Prostate gland (tissue), 2 donors: ENCODE measurements at places on chromosomes 12 and 14.
A peak's percentile ranks its signal among the peaks of the same experiment; 100 is the strongest.

DNA sequence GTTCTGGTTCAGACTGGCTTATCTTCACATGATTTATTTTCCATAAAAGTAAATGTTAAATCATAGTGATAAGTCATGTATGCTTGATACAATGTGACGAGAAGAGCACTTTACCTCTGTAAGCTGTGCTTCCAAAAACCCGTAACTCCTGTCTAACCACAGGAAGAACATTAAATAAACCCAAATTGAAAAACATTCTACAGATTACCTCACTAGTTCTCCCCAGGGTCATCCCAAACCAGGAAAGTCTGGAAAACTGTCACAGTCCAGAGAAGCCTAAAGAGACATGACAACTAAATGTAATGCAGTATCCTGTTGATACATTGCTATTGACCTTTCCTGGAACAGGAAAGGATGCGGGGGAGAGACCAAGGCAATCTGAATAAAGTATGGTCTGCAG lies 32.5 kb upstream of the DUSP6 start:
- H3K4me3 ChIP-seq = no peak overlapping the region
- H3K4me1 ChIP-seq = peaks cover 5% of the 10 kb centered on the region
- H3K36me3 ChIP-seq = no peaks in the 10 kb centered on the region
- no peaks in the 10 kb centered on the region for H3K27me3 ChIP-seq
- peak overlapping the region; percentile 30 for H3K27ac ChIP-seq

DNA sequence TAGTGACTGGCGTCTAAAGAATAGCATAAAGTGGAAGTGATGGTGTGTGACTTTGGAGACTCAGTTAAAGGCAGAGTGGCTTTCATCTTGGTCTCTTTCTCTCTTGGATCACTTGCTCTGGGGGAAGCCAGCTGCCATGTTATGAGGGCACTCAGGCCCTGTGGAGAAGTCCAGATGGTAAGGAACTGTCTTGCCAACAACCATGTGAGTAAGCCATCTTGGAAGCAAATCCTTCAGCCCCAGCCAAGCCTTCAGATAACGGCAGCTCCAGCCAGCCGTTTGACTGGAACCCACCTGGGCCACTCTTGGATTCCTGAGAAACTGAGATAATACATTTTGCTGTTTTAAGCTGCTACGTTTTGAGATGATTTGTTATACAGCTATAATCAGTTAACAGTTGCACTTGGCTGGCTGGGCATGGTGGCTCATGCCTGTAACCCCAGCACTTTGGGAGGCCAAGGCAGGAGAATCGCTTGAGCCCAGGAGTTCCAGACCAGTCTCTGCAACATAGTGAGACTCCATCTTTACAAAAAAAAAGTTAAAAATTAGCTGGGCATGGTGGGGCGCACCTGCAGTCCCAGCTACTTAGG lies 7.7 kb upstream of the LRRC23 start:
- no peaks in the 10 kb centered on the region for H3K27me3 ChIP-seq
- no peaks in the 10 kb centered on the region for H3K4me1 ChIP-seq
- no peaks in the 10 kb centered on the region for H3K36me3 ChIP-seq
- no peak overlapping the region for H3K4me3 ChIP-seq
- no peak for DNase-seq

GRCh38 chr14:22524784-22525161 lies 64.3 kb downstream of the DAD1 start:
- H3K27me3 ChIP-seq = no peaks in the 10 kb centered on the region
- H3K4me3 ChIP-seq = no peak overlapping the region
- no peaks in the 10 kb centered on the region for H3K36me3 ChIP-seq
- H3K27ac ChIP-seq = no peak overlapping the region
- no peaks in the 10 kb centered on the region for H3K4me1 ChIP-seq

GRCh38 chr12:66756631-66757030 lies 77.8 kb upstream of the GRIP1 start:
- no peaks in the 10 kb centered on the region for H3K27me3 ChIP-seq
- H3K4me3 ChIP-seq = no peak overlapping the region
- no peak overlapping the region for H3K27ac ChIP-seq
- H3K4me1 ChIP-seq = no peaks in the 10 kb centered on the region
- no peak for DNase-seq

DNA sequence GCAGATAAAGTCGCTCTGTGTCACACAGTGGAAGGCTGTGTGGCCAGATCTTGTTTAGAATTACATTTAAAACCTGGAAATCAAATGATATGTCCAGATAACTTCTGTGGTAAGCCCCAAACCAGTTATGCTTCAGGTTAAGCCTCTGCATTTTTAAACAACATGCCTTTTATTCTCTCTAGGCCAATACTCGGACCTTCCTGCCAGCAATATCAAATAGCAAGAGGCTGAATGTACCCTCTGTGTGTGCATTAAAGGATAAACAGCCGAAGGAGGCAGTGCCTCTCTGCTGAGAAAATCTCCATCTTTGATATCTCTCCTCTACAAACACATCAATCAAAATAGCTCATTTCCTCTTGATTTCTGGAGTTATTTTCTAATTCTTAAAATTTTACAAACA lies 67.1 kb upstream of the TMEM260 start:
- H3K27ac ChIP-seq = no peak overlapping the region
- no peaks in the 10 kb centered on the region for H3K27me3 ChIP-seq
- no peaks in the 10 kb centered on the region for H3K36me3 ChIP-seq
- DNase-seq = no peak

DNA sequence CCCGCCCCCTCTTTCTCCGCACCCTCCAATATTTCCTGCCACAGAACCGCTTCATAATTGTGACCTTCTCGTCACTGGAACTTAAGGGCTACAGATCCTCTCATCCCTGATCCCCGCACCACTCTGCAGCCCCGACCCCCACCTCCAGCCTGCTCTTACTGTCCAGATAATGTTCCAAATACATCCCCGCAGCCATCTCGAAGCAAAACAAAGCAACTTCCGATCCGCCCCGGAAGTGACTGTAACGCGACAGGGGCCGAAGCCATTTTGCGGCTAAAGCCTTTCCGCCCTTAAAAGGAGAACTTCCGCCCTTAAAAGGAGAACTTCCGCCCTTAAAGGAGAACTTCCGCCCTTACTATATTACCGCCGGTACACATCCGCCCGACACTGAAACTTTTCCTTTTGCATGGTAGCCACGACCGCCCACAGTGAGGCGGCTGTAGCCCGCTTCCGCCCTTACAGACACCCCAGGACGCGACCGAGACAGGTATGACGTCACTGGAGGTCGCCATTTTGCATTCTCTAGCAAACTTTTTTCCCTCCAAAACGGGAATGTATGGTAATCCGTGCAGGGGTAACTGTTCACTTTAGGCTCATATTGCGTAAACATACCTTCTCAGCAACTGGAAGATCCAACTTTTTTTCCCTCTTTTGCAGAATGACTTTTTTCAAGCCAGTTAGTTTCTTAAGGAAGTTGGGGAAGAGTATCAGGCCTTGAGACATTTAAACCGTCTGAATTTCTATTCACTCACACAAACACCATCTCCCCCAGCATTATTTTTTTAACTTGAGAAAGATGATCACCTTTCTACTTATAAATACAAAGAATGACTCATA lies at the start of gene ING4:
ING4 (minus strand) TSS at position 214 of the 837 bp plus-strand sequence; CDS start at position 196, 18 bp downstream.
- peak within 1 kb of the TSS; percentile 78 for H3K27ac ChIP-seq
- peaks cover 9% of the 10 kb centered on the region for H3K36me3 ChIP-seq
- H3K27me3 ChIP-seq = no peaks in the 10 kb centered on the region
- DNase-seq = peak; percentile 100
- H3K4me1 ChIP-seq = no peaks in the 10 kb centered on the region

DNA sequence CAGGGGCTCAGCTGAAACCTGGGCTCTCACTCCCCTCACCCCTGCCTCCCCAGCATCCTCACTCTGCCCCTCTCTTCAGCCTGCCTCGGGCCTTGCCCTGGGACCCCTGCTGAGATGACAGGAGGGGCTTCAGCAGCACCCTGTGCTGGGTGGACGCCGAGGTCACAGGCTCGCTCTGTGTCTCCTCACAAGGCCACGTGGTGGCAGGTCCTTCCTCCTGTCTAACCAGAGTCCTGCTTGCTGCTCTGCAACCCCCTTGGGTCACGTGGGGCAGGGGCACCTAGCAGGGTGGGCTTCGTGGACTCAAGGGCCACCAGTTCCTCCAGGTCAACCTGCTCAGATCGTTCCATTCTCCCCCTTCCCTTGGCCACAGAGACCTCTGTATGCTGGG lies 90.4 kb downstream of the TMEM121 start:
- H3K4me3 ChIP-seq = no peak overlapping the region
- DNase-seq = no peak
- H3K27ac ChIP-seq = no peak overlapping the region
- H3K4me1 ChIP-seq = no peaks in the 10 kb centered on the region

- no peaks in the 10 kb centered on the region for H3K36me3 ChIP-seq
- H3K27ac ChIP-seq = no peak overlapping the region
- no peak for DNase-seq
- H3K4me1 ChIP-seq = no peaks in the 10 kb centered on the region
- no peak overlapping the region for H3K4me3 ChIP-seq
- H3K27me3 ChIP-seq = no peaks in the 10 kb centered on the region
Measured at GRCh38 chr12:130787445-130788410, 51.3 kb downstream of the STX2 start.

DNA sequence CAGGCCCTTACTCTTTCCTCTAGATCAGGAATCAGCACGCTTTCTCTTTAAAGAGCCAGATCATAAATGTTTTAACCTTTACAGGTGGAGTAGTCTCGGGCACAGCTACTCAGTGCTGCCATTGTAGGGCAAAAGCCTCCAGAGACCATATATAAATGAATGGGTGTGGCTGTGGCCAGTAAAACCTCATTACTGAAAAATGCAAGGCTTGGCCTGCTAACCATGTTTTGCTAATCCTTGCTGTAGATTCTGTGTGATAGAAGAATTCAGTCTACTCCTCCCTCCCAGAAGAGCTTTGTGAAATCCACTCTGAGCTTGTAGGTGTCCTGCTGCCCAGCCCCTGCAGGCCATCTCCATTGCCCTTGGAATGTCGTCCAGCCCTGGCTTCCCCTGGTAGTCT lies 58.1 kb downstream of the HSP90AA1 start:
- no peaks in the 10 kb centered on the region for H3K4me1 ChIP-seq
- H3K4me3 ChIP-seq = no peak overlapping the region
- H3K36me3 ChIP-seq = peaks cover 32% of the 10 kb centered on the region
- H3K27me3 ChIP-seq = no peaks in the 10 kb centered on the region
- no peak overlapping the region for H3K27ac ChIP-seq

GRCh38 chr12:76623931-76624330 lies 64.4 kb upstream of the OSBPL8 start:
- no peaks in the 10 kb centered on the region for H3K4me1 ChIP-seq
- no peak for DNase-seq
- H3K27ac ChIP-seq = no peak overlapping the region
- no peaks in the 10 kb centered on the region for H3K27me3 ChIP-seq
- no peak overlapping the region for H3K4me3 ChIP-seq

- no peaks in the 10 kb centered on the region for H3K27me3 ChIP-seq
- no peaks in the 10 kb centered on the region for H3K36me3 ChIP-seq
- no peak overlapping the region for H3K4me3 ChIP-seq
- no peaks in the 10 kb centered on the region for H3K4me1 ChIP-seq
Measured at GRCh38 chr14:27078191-27078590, 480.4 kb upstream of the NOVA1 start.

- peak; percentile 57 for DNase-seq
- no peaks in the 10 kb centered on the region for H3K36me3 ChIP-seq
Measured at GRCh38 chr12:54759751-54760150, 94.6 kb upstream of the MUCL1 start.

GRCh38 chr14:104892531-104893434 lies 27.7 kb downstream of the CEP170B start:
- H3K27ac ChIP-seq = no peak overlapping the region
- H3K4me3 ChIP-seq = no peak overlapping the region
- DNase-seq = peak; percentile 3
- H3K36me3 ChIP-seq = no peaks in the 10 kb centered on the region
- no peaks in the 10 kb centered on the region for H3K4me1 ChIP-seq

DNA sequence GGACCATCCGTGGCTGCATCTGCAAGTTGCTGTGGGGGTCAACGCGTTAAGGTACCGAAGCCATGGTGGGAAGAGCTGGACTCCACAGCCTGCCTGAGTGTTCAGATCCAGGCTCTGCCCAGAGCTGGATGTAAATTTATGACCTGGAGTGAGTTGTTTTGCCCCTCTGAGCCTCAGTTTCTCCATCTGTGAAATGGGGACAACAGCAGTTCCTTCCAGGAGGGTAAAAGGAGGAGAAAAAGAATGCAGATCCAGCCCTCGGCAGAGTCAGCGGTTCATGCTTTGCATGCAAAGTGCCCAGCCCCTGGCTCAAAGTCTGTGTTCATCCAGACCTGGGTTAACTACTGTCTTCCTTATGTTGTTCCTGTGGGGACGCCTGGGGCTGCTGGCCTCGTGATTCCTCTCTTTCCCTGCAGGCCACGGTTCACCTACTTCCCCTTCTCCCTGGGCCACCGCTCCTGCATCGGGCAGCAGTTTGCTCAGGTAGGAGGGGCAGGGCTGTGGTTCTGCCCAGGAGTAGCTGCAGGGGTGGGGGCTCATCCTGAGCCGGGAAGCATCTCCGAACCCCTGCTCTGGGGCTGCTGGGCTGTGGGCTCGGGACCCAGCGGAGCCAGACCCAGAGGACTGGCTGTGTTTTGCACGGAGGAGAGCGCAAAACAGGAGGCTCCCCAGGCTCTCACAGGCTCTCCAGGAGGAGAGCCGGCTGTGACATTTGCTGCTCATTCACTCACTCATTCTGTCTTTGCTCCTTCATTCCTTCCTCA lies 41.9 kb downstream of the CYP46A1 start:
- no peaks in the 10 kb centered on the region for H3K36me3 ChIP-seq
- H3K27me3 ChIP-seq = no peaks in the 10 kb centered on the region
- H3K4me1 ChIP-seq = no peaks in the 10 kb centered on the region
- DNase-seq = no peak

- no peak for DNase-seq
- no peaks in the 10 kb centered on the region for H3K36me3 ChIP-seq
- peak overlapping the region; percentile 35 for H3K27ac ChIP-seq
- H3K27me3 ChIP-seq = peaks cover 2% of the 10 kb centered on the region
- peaks cover 17% of the 10 kb centered on the region for H3K4me1 ChIP-seq
Measured at GRCh38 chr12:53750812-53751335, 905 bp downstream of the CISTR start.

- H3K4me1 ChIP-seq = no peaks in the 10 kb centered on the region
- DNase-seq = no peak
- no peaks in the 10 kb centered on the region for H3K27me3 ChIP-seq
- no peak overlapping the region for H3K4me3 ChIP-seq
- H3K36me3 ChIP-seq = no peaks in the 10 kb centered on the region
Measured at GRCh38 chr14:74358176-74358829, 10.0 kb downstream of the VRTN start.

- no peak overlapping the region for H3K27ac ChIP-seq
- H3K36me3 ChIP-seq = no peaks in the 10 kb centered on the region
- no peak overlapping the region for H3K4me3 ChIP-seq
- no peak for DNase-seq
- no peaks in the 10 kb centered on the region for H3K27me3 ChIP-seq
Measured at GRCh38 chr14:85401384-85401783, 128.6 kb upstream of the FLRT2 start.

- no peak overlapping the region for H3K4me3 ChIP-seq
- no peak for DNase-seq
- peaks cover 17% of the 10 kb centered on the region for H3K4me1 ChIP-seq
Measured at GRCh38 chr12:109445191-109445609, 31.9 kb downstream of the KCTD10 start.

- no peak overlapping the region for H3K4me3 ChIP-seq
- no peaks in the 10 kb centered on the region for H3K4me1 ChIP-seq
- no peaks in the 10 kb centered on the region for H3K27me3 ChIP-seq
- no peak for DNase-seq
- H3K36me3 ChIP-seq = peaks cover 25% of the 10 kb centered on the region
- H3K27ac ChIP-seq = no peak overlapping the region
Measured at GRCh38 chr12:111791507-111791906, 24.8 kb downstream of the ALDH2 start.
